D341Med (cell line): ENCODE measurements at places on chromosomes 13 and 19.

DNA sequence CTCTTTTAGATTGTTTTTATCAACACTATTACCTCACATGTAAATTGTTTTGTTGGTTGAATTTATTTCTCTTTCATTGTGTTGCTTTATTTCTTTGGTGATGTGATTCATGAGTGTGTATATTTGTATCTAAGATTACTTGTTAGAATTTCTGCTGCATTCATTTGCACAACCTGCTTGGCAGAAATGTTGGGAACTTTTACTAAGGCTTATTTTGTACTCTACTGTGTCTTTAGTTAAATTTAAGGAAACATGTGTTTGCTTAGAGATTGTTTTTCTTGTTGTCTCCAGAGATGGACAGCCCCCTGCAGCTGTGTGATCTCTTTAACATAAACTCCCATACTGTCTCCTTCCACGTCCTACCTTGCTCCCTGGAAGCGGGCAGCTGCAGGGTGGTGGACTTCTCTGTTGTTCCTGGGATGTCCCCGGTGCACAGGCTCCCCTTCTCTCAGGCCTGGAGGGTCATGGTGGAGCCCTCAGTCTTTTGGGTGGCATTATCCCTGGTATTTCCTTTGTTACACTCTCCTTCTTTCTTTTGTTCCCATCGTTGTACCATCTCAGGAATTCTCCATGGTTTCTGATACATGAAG is 212.0 kb upstream of the SPRY2 start:
- DNase-seq: no peak

GRCh38 chr19:29040951-29041350 is 172.0 kb downstream of the UQCRFS1 start:
- DNase-seq: no peak

- no peak for DNase-seq
These were observed 125.0 kb downstream of the IER2 start for GRCh38 chr19:13275016-13275722.

DNA sequence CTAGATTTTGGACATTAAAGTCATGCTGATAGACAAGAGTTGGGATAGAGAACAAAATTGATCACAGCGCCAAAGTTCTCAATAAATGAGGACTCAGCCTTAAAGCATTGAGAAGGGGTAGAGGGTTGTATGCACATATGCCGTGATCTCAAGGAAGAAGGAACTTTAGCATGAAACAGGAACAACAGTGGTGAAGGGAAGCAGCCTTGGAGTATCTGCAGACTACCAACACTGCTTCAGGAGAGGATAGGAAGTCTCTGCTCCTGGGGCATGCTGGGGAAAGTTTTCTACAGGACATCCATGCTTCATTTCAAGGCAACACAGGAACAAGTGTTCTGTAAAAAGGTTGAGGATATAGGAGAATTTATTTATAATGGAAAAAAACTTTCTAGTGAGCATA is 111.9 kb upstream of the MLNR start:
- no peak for DNase-seq
